ENCODE measurements at places on chromosomes 2 and 18.

GRCh38 chr2:152568531-152568930, 148.7 kb downstream of the PRPF40A start:
- peaks cover 66% of the 10 kb centered on the region for H3K27me3 ChIP-seq
- no peak for DNase-seq
- H3K4me1 ChIP-seq: peaks cover 4% of the 10 kb centered on the region
- no peaks in the 10 kb centered on the region for H3K36me3 ChIP-seq
- no peak overlapping the region for H3K4me3 ChIP-seq

- H3K27ac ChIP-seq: peak overlapping the region; percentile 88
- no peak for DNase-seq
- H3K4me1 ChIP-seq: peaks cover 71% of the 10 kb centered on the region
- H3K36me3 ChIP-seq: peaks cover 3% of the 10 kb centered on the region
- H3K4me3 ChIP-seq: peak overlapping the region; percentile 87
- H3K27me3 ChIP-seq: no peaks in the 10 kb centered on the region
Observed at GRCh38 chr2:61015976-61016375, 1.5 kb upstream of the PEX13 start.

DNA sequence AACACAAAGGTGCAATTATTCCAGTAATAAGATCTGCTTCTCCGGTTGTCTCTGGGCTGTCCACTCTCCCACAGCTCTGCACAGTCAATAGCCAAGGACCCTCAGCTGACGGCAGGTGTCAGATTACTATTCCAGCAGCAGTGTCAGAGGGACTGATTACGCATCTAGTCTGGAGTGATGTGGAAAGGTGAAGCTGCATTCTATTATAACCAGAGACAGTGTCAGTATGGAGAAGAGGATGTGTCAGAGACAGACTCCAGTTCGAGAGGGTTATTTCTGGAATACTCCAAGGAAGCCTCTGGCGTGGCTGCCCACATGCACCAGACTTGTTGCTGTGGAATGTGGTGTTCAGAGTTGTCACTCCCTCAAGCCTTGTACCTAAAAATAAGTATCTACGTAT, 163.6 kb upstream of the TMEM200C start:
- no peaks in the 10 kb centered on the region for H3K4me1 ChIP-seq
- no peak overlapping the region for H3K4me3 ChIP-seq
- H3K27ac ChIP-seq: no peak overlapping the region
- no peaks in the 10 kb centered on the region for H3K27me3 ChIP-seq
- DNase-seq: no peak
- H3K36me3 ChIP-seq: no peaks in the 10 kb centered on the region

DNA sequence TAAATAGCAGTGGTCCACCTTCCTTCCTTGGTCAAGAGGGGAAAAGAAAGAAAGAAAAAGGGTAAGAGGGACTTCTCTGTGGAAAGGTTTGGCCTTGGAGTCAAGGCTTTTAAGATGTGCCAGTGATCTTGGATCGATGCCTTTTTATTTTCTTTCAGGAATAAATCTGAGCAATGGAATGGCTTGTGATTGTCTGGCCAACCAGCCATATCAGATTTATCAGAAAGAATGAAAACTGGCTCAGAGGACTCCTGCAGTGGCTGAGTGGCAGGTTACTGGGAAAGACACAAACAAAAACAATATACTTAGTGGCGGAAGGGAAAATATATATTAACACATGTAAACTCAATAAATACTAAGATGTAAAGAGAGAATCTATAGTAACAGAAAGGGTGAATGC, 4.3 kb downstream of the ERBB4 start:
- no peak overlapping the region for H3K4me3 ChIP-seq

GRCh38 chr18:75129717-75130477, 79.0 kb downstream of the PTGR3 start:
- H3K36me3 ChIP-seq: no peaks in the 10 kb centered on the region
- H3K4me3 ChIP-seq: no peak overlapping the region
- no peak for DNase-seq
- no peaks in the 10 kb centered on the region for H3K27me3 ChIP-seq
- H3K4me1 ChIP-seq: no peaks in the 10 kb centered on the region

GRCh38 chr2:172021955-172022354, 22.2 kb downstream of the METAP1D start:
- no peaks in the 10 kb centered on the region for H3K4me1 ChIP-seq
- no peaks in the 10 kb centered on the region for H3K27me3 ChIP-seq
- DNase-seq: no peak

DNA sequence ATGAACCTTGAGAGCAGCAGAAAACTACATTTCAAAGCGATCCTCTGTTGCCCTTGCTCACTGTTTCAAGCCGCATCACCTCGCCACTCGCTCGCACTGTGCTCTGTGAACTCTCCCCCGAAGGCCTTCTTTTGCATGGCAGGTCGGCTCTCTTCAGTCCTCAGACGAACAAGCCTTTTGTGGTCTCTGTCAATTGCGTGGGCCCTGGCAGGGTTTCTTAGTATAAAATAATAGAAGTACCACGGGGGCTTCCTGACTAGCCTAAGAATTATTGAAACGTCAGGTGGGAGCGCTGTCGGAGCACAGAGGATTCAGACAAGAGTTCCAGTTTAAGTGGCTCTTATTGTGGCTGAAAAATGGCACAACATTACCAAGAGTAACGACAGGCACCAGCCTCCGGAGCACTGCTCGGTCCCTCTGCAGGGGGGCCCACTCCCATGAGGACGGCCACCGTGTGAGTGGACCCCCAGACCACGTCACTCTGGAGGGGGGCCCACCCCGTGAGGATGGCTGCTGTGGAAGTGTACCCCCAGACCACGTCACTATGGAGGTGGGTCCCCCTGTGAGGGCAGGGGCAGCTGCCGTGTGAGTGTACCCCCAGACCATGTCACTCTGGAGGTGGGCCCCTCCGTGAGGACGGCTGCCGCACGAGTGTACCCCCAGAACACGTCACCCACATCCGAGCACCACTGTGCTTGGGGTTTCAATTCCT, 237.7 kb downstream of the HDAC4 start:
- H3K27me3 ChIP-seq: no peaks in the 10 kb centered on the region
- no peaks in the 10 kb centered on the region for H3K4me1 ChIP-seq
- H3K4me3 ChIP-seq: no peak overlapping the region
- H3K27ac ChIP-seq: no peak overlapping the region
- H3K36me3 ChIP-seq: peaks cover 5% of the 10 kb centered on the region

DNA sequence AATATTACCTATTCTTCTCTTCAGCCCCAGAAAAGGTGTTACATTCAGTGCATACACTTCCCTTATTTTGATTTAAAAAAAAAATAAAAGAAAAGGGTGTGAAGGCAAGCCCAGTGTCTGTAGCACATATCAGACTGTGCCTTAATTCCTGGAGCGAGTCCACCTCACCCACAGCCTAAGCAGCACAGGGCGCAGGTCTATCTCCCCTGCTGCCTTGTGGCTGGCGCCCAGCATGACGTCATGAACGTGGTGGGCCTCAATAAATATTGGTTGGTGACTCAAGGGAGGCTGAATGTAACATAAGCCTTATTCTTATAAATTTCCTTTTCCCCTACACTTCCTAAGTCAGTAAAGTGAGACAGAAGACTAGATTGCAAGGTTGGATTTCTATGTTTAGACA, 26.4 kb downstream of the ST3GAL5 start:
- no peaks in the 10 kb centered on the region for H3K36me3 ChIP-seq
- H3K27me3 ChIP-seq: no peaks in the 10 kb centered on the region
- no peak for DNase-seq

DNA sequence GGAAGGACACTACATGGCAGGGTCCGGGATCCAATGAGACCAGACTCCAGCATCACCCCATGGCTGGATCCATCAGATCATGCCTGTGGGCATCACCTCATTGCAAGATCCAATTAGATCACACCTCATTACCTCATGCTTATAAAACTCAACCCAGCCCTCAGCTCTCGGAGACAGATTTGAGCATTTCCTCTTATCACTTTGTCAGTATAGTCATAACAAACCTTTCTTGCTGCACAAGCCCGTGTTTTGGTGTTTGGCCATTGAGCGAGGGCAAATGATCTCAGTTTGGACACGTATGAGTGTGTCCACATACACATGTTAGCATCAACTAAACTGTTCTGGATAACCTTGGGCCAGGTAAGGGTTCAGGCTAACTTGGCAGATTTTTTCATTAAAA, 58.8 kb downstream of the CCDC195 start:
- no peaks in the 10 kb centered on the region for H3K36me3 ChIP-seq
- no peak overlapping the region for H3K4me3 ChIP-seq
- H3K27me3 ChIP-seq: no peaks in the 10 kb centered on the region
- DNase-seq: no peak
- H3K27ac ChIP-seq: no peak overlapping the region

DNA sequence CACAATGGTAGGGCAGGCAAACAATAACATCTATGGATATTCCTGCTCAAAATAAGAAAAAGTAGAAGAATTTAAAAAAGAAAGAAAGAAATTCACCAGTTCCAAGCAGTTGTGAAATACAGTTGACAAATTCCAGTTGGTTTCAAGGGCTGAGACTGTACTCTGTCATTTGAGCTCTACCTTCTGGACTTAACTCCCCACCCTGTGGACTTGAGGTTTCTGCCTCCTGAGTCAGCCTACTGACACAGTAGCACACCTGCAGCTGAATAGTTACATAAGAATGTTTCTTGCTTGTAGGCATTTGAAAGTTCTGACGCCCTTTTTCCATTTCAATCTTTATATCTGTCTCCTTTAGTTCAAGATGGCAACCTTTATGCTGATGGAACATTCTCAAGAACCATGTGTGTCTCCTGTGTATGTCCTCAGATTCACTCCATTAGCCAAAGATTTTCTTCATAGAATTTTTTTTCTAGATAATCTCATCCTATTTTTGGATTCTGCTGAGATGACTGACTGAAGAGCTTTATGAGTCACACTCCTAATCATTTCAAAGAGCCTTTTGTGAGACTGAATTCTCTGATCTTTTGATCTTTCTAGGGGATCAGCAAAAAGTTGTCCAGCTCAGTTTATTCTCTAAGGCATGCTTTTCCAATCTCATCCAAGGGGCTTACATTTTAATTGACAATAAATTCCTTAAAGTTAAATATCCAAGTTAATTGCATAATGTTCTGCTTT, 19.1 kb downstream of the NETO1 start:
- H3K4me1 ChIP-seq: no peaks in the 10 kb centered on the region
- no peaks in the 10 kb centered on the region for H3K36me3 ChIP-seq
- no peaks in the 10 kb centered on the region for H3K27me3 ChIP-seq
- no peak overlapping the region for H3K4me3 ChIP-seq
- H3K27ac ChIP-seq: no peak overlapping the region
